DMS79 treated with DMSO at 0.1 percent for 48 hours (cell line): ENCODE measurements at places on chromosomes 1 and 21.

DNA sequence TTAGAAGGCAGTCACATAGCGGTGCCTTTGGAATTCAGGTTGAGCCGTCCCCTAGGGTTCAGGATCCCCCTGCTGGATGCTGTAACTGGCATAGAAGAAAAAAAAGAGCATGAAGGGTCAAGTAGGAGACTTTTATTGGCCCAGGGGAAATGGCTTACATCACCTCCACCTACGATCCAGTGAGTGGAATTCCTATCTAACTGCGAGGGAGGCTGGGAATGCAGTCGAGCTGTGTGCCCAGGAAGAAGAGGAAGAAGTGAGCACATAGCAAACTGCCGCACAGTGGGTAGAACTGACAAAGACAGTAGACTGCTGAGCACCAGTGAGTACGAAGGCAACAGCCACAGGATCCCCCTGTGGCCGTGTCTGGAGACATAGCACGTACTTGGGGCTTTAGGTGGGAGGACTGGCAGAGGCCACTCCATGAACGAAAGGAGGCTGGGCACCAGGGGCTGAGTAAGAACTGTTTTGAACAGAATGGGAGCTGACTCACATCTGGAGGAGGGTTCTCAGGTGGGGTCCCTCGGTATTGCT is 79.2 kb downstream of the RNF220 start:
- DNase-seq, result no peak

GRCh38 chr1:7634546-7635240 is 136.4 kb upstream of the VAMP3 start:
- no peak for DNase-seq

GRCh38 chr1:101526813-101527212 is 290.0 kb downstream of the S1PR1 start:
- no peak for DNase-seq

- DNase-seq, result no peak
These were observed 190.1 kb downstream of the HLX start for GRCh38 chr1:221069178-221069903.

DNA sequence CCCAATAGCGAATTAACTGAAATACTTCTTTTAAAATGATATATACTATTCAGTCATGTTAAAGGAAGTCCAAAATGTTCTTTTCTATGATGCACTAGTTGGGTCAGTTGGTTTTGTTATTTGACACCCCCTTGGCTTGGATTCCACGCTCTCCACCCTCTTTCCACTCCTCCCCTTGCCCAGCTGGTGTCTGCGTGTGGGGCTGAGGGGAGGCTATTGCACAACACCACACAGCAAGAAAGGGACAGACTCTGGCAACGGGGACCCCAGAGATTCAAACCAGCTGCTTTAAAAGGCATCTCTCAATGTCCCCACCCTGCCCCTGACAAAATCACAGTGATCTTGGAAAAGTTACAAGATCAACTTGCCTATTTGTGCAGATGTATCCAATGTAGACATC is 394.3 kb downstream of the TGFB2 start:
- DNase-seq, result no peak

DNA sequence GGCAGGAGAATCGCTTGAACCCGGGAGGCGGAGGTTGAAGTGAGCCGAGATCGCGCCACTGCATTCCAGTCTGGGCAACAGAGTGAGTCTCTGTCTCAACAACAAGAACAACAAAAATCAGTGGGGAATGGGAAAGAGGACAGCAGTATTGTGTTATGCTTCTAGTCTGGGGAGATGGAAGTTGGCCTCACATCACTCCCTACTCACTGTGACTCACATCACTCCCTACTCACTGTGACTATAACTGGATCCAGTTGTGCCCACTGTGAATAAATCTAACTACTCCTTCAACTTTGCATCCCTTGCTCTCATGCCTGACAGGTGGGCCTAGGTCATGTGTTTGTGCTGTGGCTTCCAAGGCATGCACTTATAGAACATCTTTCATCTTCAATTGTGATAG is 285.4 kb upstream of the USP24 start:
- DNase-seq, result no peak

- no peak for DNase-seq
These were observed 512.2 kb upstream of the NR5A2 start for GRCh38 chr1:199515261-199515660.

GRCh38 chr1:47181955-47182675 is 7.7 kb downstream of the PDZK1IP1 start:
- no peak for DNase-seq
